Smooth muscle cell of the brain vasculature (primary cell): ENCODE measurements at places on chromosomes 3 and 15.

DNA sequence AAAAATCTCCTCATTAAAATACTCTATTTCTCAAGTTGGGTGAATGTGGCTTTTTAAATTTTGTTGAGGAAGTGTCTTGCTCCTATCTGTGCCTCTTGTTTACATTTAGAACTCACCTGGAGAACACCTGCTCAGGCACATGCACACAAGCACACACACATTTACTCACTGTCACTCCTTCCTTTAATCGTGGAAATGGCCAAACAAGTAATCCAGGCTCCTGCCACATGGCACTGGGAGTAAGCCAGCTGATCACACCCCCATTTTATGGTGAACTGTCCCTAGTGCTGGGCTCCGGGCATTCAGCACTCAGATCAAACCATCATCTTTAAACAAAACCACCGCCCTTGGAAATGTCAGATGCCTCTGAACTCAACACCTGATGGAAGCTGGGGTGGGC is 204.7 kb upstream of the BHLHE40 start:
- no peak for DNase-seq

GRCh38 chr3:193842029-193842798 is 249.2 kb downstream of the OPA1 start:
- DNase-seq: no peak

- DNase-seq: no peak
Observed at GRCh38 chr15:92100301-92100700, 246.8 kb downstream of the SLCO3A1 start.

- DNase-seq: no peak
Observed at GRCh38 chr3:40096661-40097111, 212.8 kb upstream of the EIF1B start.

DNA sequence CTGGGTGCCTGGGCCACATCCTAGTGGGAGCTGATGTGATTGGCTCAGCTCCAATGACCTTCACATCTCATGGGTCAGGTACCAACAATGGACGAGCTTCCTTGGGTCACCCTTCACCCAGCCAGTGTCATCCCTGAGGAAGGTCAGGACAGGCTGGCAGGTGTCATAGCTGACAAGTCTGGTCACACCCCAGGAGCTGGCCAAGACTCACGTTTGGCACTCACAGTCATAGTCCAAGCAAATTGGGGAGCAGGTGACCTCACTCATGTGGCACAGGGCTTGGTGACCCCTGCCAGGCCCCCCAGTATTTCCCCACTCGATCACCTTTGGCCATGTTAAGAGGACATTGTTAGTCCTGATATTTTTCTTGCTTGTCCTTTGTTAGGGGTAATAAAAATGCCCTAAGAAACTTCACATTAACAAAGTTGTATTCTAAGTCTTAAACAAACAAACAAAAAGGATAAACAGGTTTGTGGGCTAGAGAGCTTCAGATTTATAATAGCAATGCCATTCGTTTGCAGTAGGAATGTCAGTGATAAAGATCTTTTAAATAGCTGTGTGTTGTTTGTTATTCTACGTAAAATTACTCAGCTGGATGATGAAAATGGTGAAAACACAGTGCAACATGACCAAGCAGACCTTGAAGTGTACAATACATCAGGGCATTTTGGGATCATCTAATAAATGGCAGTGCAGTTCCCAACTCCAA is 79.5 kb upstream of the POMGNT2 start:
- DNase-seq: no peak

DNA sequence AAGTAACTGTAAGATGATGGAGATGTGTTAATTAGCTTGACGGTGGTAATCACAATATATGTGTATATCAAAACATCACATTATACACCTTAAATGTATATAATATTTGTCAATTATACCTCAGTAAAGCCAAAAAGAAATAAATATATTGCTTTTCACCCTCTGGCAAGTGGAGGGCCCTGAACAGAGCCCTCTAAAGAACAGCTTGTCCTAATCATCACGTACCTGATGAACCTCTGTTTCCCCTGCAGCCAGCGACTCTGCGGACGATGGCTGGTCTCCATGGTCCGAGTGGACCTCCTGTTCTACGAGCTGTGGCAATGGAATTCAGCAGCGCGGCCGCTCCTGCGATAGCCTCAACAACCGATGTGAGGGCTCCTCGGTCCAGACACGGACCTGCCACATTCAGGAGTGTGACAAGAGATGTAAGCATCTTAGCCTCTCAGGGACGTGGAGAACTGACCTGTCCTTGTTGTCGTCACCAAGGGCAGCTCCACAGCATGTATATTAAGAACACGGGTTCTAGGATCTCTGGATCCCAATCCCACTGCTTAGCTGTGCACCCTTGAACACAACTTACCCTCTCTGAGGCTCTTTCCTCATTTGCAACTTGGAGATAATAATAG is 6.3 kb downstream of the THBS1 start:
- DNase-seq: no peak

DNA sequence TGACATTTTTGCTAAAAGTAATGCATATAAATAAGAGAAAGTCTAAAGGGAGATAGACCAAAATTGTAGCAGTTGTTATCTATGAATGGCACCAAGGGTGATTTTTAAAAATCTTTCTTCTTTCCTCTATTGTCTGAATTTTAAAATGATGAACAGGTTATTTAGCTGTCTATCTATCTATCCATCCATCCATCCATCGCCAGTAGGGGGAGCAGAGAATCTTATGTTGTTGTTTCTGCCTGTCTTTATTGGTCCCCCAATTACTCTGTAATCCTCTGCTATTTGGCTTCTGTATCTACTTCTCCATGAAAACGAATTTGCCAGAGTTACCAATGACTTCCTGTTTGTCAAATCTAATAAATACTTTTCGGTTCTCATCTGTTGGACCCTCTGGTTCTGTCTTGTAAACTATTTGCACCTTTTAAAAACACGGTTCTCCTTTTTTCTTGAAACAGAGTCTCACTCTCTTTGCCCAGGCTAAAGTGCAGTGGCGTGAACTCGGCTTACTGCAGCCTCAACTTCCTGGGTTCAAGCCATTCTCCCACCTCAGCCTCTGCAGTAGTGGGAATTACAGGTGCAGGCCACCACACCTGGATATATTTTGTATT is 86.0 kb downstream of the ECT2 start:
- DNase-seq: no peak

GRCh38 chr3:163481738-163482137 is 1596.6 kb downstream of the SI start:
- no peak for DNase-seq

DNA sequence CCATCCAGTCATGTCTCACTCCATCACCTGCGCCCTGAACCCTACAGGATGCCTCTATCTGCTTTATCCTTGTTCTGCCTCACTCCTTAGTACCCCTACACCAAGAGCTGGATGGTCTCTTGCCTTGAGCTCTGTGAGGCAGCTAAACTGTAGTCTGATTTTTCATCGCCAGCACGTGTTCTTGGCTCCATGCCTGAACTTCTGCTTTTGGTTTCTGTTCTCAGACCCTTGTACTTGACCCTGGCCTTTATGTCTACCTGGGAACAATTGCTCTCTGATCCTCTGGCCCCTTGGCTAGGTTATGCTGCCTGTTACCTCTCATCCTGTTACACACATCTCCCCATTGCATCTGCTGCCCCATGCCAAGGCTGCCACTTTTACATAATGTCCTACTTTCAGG is 318.0 kb upstream of the LMCD1 start:
- DNase-seq: no peak

DNA sequence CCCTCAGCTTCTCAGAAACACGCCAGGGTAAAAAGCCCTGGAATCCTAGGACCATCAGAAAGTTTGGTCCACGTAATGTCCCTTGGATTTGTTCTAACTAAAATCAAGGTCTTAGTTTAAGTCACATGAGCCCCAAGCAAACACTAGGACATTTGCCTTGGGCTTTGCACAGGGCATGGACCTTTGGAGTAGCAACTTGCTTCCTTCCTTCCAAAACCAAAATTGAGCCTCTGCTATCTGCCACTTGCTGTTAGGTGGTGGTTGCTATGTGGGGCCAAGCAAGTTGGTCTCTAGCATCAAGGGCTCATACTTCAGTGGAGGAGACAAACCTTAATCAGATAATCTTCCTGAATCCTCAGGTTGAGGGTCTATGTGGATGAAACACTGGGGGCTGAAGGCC is 4.0 kb upstream of the DAG1 start:
- no peak for DNase-seq

DNA sequence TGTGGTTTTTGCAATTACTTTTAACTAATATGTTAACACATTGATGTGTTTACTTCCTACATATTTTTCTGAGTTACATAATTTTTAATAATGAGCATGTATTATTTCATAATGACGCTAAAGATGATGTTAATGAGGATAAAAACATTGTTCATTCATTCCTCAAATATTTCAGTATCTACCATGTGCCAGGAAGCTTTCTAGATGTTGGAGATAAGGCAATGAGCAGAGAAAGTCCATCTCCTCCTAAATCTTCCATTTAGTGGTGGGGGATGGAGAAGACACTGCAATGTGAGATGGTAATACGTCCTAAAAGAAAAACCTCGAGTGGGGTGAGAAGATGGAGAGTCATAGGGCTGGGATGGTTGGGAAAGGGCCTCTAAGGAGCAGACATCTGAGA is 132.7 kb downstream of the MYLK start:
- DNase-seq: no peak

DNA sequence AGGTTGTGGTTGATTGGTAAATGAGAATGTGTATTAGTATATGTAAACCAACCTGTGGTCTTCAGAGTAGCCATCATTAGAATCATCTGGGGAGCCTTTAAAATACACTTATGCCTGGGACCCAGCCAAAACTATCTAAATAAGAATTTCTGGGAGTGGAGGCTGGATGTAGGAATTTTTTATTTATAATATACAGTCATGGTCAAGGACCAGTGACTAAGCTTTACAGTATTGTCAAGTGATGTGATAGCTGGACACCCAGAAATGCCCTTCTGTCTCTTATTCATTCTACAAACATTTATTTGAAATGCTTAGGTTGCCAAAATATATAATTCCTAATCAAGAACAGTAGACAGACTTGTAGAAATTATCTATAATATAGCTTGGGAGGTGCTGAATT is 132.2 kb downstream of the MBNL1 start:
- no peak for DNase-seq

DNA sequence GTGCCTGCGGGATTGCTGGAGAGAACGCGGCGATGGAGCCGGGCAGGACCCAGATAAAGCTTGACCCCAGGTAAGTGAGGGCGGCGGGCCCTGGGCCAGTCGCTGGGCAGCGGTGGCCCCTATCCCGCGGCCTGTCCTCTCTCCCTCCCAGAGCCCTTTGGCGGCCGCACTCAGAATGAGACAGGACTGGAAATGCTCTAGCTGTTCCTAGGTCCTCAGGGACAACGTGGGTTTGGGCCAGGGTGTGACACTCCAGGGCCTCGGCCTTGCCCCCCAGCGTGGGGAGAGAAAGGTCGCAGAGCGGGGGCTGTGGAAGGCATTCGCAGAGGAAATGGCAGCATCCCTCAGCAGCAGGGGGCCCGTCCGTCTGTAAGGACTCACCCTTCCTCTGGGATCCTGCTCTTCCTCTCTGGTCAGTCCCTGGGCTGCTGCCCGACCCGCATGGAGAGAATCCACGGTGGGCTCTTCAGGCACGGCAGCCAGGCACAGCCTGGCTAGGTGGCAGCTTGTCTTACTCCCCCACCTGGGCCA is 412 bp downstream of the SLC51A start:
- no peak for DNase-seq

DNA sequence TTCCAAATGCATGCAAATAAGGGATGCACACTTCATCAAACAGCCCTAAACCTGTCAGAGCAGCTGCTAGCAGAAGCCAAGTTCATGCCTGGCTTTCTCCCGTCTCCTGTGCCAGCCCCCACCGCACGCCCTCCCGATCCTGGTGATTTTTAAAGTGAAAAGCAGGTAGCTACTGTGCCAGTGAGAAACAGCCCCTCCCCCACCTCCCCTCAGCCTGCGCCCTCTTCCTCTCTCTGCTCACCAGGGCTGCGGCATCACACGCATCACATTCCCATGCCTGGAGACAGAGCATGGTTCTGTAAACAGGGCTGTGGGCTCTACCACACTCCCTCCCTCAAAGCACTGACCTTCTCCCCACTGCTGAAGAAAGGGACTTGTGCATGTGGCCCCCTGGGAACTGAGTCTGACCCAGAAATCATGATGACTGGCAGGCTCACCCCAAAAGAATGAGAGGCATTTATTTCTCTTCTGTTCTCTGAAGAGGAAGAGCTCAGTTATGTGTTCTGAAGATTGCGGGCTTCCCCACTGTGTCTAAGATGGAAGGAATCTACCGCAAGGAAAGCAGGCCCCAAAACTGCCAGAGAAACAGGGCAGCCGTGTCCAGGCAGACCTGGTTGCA is 14.5 kb upstream of the SLC6A1 start:
- DNase-seq: no peak

- DNase-seq: no peak
Observed at GRCh38 chr3:144034715-144035290, 63.2 kb downstream of the DIPK2A start.

- no peak for DNase-seq
Observed at GRCh38 chr15:58503139-58504027, 71.6 kb downstream of the LIPC start.

DNA sequence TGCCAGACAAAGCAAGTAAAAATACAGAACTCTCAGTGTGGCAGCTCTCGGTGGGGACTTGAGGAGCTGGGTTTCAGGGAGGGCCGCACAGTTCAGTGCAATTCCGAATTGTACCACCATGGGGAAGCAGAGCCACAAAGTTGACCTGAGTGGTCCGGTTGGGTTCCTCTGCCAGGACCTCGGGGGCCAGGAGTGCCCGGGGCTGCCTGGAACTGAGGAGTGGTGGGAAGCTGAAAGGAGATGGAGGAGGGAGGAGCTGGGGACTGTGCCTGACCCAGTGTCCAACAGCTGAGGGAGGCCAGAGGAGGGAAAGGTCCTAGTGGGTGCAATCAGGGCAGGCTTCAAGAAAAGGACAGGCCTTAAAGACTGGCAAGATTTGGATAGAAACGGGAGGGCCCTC is 32.2 kb upstream of the TRH start:
- no peak for DNase-seq

GRCh38 chr3:149579838-149580542 is 77.8 kb downstream of the WWTR1 start:
- DNase-seq: no peak

DNA sequence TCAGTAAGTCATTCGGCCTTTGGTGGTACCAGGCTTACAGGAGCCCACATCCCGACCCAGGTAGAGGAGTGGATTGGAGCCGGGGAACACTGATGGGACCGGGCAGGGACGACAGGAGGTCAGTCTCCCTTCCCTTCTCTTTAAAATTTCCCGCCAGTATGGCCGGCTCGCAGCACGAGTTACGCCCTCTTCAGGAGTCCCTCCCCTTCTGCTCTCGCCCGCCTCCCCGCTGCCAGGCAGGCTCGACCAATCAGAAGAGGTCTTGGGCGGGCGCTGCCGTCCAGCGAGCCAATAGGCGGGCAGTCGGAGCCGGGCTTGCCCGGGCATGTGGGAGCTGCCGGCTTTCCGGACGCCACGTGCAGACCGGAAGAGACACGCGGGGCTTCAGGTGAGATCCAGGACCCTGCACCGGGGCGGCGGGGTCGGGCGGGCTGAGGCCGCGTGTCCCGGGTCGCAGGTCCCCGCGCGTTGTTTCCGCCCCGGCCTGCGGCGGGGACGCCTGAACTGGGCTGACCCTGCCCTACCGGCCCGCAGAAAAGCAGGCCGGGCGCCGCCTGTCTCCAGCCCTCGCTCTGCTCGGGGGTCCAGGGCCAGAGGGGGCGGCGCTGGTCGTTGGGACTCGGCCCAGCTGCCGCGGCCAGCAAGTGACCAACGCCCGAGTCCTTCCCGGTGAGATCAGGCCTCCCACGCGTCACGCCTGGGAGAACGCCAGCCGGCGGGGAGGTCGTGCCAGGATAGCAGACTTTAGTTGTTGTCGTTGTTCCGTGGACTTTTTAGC is at the start of gene AEN:
Gene AEN, plus strand, starts transcription at position 346 of the 778 bp plus-strand sequence. CDS start 4,870 bp downstream, outside the sequence.
- peak; percentile 89 for DNase-seq
